Activated CD4-positive, CD25-positive, alpha-beta regulatory T cell treated with anti-CD3 and anti-CD28 coated beads, Interleukin-2, amount 50 U/mL, for 16 hours (primary cell): ENCODE measurements at places on chromosomes 1 and 21.

DNA sequence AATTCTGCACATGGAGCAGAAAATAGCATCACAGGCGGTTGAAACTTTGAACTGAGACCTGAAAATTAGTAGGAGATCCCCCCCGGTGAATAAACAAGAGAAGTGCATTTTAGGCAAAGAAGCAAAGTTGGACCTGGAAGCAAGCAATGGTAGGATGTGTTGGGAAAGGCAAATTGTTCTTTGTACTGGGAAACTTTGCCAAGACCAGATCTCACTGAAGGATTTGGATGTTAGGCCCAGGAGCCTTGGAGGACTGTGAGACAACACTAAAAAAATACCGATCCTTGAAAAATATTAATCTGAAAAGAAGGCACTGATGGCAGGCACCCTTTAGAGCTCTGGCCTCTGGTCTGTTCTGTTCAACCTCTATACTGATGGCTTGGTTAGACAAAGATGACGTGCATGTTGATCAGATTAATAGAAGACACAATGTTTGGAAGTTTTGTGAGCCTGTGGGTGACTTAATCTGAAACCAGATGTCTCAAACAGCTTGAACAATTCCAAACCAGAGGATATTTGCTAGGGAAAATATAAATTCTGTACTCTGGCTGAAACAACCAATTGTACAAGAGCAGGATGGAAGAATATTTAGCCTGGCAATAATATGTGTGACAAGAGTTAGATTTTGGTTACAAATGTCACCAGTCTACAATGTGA lies 108.4 kb downstream of the ROR1 start:
- no peak for DNase-seq

DNA sequence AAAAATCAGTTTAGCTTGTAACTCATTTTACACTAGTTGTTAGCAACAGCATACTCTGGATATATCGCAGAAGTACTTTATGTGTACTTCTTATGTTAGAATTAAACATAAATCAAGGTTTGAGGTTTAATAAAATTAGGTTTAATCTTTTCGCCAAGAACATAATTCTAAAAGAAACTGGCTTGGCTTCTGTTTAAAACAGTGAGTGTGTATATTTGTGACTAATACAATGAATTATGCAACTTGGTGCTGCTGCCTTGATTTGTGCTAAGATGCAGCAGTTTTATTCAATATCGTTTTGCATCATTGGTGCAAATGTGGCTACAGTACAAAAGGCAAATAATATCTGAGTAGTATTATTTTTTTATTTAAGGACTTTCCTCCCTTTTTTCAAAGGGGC lies 44.8 kb downstream of the USP25 start:
- no peak for DNase-seq

DNA sequence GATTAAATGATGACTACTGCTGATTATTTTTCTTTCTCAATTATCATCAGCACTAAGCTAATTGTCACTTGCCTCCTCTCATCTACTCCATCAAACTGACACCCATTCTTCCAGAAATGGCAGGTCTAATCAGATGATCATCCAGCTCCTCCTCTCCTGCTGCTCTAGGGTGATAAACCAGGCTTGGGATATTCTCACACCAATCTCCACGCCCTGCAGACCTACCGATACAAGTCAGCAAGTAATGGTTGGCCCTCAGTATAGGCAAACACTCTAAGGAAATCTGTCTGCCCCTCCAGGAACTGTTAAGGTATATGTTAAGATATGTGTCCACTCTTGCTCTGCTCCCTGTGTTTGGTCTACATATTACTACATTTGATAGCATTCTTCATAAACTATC lies 36.3 kb upstream of the C1orf21 start:
- no peak for DNase-seq

GRCh38 chr1:191432817-191433216 lies 725.4 kb upstream of the RGS18 start:
- DNase-seq, result no peak

DNA sequence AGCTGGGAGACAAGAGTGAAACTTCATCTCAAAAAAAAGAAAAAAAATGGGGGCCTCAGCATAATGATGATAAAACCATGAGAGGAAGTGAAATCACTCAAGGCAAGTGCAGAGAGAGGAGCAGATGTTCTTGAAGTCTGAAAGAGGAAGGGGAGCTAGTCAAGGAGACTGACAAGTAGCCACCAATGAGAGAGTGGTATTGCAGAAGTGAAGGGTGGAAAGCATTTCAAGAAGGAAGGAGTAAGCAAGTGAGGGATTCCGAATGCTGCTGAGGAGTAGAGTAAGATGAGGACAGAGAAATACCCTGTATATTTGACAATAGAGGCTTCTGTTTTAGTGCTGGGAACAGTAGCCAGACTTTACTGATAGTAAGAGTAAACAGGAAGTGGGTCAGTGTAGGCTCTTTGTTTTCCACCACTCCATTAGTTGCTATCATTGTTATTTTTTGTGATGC lies 2.9 kb downstream of the TATDN3 start:
- DNase-seq, result no peak

- DNase-seq, result no peak
Measured at GRCh38 chr1:72438270-72438669, 155.9 kb upstream of the NEGR1 start.

GRCh38 chr1:41098730-41099460 lies 77.4 kb upstream of the SLFNL1 start:
- no peak for DNase-seq

- DNase-seq, result no peak
Measured at GRCh38 chr1:94828251-94828650, 8.1 kb downstream of the SLC44A3 start.

DNA sequence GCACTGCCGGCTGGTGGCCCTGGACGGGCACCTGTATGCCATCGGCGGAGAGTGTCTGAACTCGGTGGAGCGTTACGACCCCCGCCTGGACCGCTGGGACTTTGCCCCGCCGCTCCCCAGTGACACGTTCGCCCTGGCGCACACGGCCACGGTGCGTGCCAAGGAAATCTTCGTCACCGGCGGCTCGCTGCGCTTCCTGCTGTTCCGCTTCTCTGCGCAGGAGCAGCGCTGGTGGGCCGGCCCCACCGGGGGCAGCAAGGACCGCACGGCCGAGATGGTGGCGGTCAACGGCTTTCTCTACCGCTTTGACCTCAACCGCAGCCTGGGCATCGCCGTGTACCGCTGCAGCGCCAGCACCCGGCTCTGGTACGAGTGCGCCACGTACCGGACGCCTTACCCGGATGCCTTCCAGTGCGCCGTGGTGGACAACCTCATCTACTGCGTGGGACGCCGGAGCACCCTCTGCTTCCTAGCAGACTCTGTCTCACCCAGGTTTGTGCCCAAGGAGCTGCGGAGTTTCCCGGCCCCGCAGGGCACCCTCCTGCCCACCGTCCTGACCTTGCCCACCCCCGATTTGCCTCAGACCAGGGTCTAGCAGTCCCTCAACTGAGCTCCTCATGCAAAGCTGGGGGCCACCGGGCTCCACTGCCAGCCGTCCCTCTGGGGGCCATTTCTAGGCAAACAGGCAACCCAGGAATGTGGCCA lies 2.1 kb downstream of the KLHDC7A start:
- DNase-seq, result no peak

- DNase-seq, result no peak
Measured at GRCh38 chr1:167289966-167290365, 69.3 kb downstream of the POU2F1 start.

DNA sequence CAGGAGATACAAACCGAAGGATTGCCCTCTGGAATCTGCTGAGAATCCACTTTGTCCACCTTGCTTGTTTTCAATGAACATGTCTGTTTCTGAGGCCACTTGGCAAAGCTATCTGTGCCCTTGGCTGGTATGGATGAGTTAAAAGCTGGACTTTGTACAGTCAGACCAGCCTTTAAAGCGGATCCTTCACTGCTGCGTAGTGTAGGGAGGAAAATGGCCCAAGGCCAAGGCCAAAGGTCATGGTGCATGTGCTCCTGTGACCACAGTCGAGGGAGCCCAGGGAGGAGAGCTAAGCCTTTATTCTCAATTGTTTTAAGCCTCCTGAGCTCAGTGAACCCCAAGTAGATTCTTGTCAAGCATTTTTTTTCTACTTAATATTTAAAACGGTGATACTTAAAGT lies 37.0 kb downstream of the KCNJ15 start:
- DNase-seq, result no peak

- DNase-seq, result no peak
Measured at GRCh38 chr1:155003766-155004351, 1.3 kb downstream of the ZBTB7B start.

DNA sequence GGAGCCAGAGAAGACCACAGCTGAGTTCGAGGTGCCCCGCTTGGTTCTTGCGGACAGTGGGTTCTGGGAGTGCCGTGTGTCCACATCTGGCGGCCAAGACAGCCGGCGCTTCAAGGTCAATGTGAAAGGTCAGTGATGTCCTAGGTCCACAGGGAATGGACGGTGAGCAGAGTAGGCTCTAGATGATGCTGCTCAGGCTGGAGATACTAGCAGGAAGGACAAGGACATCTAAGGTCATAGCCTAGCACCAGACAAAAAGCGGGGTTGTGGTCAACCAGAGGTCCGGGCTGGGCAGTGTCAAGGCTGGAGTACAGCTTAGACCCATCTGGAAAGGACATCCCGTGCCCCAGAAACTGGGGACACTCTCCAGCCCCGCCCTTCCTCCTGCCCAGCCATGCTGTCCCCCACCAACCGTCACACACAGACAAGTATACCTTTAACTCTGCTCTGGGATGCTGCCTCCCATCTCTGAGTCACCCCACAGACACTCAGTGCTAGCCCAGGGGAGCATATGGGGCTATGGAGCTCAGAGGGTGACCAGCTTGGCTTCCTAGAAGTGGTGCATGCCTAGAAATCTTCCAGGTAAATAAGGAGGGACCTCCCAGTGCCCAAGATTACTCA lies 8.7 kb downstream of the TIE1 start:
- DNase-seq, result no peak

DNA sequence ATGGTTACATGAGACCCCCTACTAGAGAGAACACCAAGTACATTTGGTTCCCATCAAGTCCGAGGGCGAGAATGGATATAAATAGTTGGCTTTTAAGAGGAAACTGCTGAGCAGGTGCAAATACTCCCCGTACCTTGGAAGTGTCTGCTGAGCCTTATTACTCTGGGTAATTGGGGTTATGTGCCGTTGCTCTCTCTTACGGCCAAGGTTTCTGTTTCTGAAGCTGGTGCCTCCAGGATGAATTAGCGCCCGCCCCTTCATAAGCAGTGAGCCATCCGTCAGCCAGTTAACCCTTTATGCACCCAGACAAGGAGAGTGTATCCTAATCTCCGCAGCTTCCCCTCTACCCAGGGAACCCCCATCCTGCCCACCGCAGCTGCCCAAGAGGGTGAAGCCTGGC lies 90.4 kb upstream of the AJAP1 start:
- DNase-seq, result no peak

DNA sequence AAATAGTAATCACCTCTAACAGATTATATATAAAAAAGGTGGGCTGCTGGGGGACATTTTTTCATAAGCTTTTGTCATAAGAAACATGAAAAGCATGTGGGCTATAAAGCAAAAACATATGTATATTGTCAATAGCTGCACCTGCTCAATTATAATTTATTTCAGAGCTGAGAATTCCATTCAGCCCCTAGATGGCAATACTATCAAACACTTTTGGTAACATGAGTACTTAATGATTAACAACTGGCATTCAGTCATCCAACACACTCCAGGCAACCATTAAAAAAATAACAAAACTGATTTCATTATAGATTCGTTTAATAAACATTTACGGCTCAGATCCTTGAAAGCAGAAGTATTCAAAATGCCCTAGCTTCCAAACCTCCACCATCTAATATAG lies 115.1 kb downstream of the KCTD3 start:
- no peak for DNase-seq

DNA sequence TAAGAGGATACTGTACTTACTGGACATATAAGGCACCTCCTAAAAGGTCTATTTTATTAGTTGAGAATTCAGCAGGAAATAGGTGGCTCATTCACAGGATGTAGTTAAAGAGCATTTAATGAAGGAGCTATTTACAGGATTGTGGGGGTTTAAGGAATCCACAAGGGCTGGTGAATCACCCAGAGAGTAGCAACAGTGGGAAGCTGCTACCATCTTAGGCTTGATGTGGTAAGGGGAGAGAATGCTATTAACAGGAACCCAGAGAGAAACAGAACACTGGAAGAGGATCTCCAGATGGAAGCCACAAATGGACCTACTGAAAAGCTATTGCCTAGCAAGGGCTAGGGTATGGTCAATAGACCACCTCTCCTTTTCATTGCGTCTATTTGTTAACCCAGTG lies 52.0 kb upstream of the COL11A1 start:
- no peak for DNase-seq

DNA sequence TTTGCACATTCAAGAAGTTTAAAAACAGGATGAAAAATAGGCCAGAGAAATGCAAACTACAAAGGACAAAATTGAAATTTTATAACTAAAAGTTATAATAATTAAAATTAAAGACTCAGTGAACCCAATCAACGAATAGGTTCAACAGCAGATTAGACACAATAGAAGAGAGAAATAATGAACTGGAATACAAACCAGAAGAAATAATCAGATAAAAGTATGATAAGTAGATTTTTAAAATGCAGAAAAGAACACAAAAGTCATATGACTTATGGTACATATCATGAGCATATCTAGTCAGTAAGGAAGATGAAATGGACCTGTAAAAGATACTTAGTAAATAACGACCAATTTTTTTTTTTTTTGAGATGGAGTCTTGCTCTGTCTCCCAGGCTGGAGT lies 108.1 kb upstream of the COG2 start:
- DNase-seq, result no peak

GRCh38 chr1:27591622-27592021 lies 12.3 kb downstream of the AHDC1 start:
- no peak for DNase-seq

DNA sequence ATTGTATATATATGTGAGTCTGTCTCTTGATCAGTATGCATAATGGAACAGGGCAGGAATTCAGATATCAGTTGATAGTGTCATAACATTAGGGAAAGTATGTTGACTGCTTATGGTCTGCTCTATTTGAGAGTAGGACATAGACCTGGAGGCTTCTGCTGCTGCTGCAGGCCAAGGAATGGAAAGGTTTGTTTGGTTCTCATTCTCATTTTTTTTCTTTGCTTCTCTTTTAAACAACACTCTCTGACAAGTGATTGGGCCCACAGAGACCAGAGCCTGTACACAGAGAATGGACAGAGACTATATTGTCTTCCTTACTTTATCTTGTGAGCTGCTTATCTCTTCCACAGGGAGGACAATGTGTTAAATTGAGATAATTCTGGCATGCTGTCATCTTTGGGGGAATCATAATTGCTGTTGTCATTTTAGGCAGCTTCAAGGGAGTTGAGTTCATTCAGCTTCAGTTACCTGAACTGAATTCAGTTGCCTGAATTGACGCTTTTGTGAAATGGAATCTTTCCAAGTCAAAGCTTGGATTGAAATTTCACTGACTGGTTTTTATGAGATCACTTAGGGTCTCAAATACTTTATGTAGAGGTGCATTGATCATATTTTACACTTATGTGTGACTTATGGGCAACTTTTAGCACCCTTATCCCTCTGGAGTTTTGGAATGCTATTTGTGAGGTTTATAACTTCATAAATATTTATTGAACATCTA lies 16.9 kb downstream of the CAP1 start:
- DNase-seq, result no peak
